ENCODE measurements at places on chromosomes 6 and 20. TPM values are rescaled to one million over a fixed set of nuclear protein-coding genes. Genes with fewer than 3 reads are reported as not detected.

The ECT2L gene
- total RNA-seq: 5.0 TPM

The RAD21L1 gene
- total RNA-seq: not detected

The C6orf52 gene
- 1.5 TPM for total RNA-seq

The SOX4 gene
- 5.1 TPM for total RNA-seq

The UNC5CL gene
- total RNA-seq: 0.50 TPM

The TGM2 gene
- 803 TPM for total RNA-seq

The TMEM170B gene
- total RNA-seq: 5.6 TPM

The DLK2 gene
- 4.1 TPM for total RNA-seq

The CDH22 gene
- total RNA-seq: 0.50 TPM

The MOXD1 gene
- total RNA-seq: 2.9 TPM

The IPCEF1 gene
- total RNA-seq: 4.1 TPM

The KLHDC3 gene
- total RNA-seq: 95.3 TPM

The ATP6V1G2 gene
- total RNA-seq: 2.0 TPM

The SLC17A3 gene
- not detected for total RNA-seq

The NT5E gene
- total RNA-seq: 4.8 TPM

The ADGB gene
- not detected for total RNA-seq

The C6orf15 gene
- not detected for total RNA-seq

The SLC32A1 gene
- not detected for total RNA-seq

The CNKSR3 gene
- total RNA-seq: 9.6 TPM

The MYLK4 gene
- total RNA-seq: 0.44 TPM

The C20orf144 gene
- total RNA-seq: not detected

The HLA-DMA gene
- total RNA-seq: 150 TPM

The HRH3 gene
- total RNA-seq: not detected

The GPLD1 gene
- total RNA-seq: 0.81 TPM

The TLDC2 gene
- total RNA-seq: not detected

The GRM4 gene
- total RNA-seq: not detected

The LKAAEAR1 gene
- not detected for total RNA-seq

The NMBR gene
- total RNA-seq: not detected

The CAPN11 gene
- 1.1 TPM for total RNA-seq

The PHF10 gene
- 61.1 TPM for total RNA-seq

The KIAA1586 gene
- total RNA-seq: 5.8 TPM

The CFAP206 gene
- 0.20 TPM for total RNA-seq

The GOPC gene
- 21.2 TPM for total RNA-seq

The SEMG1 gene
- total RNA-seq: not detected

The POM121L2 gene
- not detected for total RNA-seq

The PGBD1 gene
- total RNA-seq: 2.5 TPM

The TTK gene
- total RNA-seq: 0.12 TPM

The PCSK2 gene
- total RNA-seq: 2.0 TPM

The GATA5 gene
- total RNA-seq: 0.55 TPM

The SLC17A1 gene
- total RNA-seq: not detected

The TUBE1 gene
- total RNA-seq: 33.2 TPM

The GNRH2 gene
- total RNA-seq: not detected

The MROH8 gene
- total RNA-seq: 3.5 TPM

The C20orf202 gene
- 0.47 TPM for total RNA-seq

The MEP1A gene
- not detected for total RNA-seq

The ARHGAP40 gene
- total RNA-seq: not detected

The PLN gene
- total RNA-seq: 1,531 TPM

The PRPH2 gene
- 0.84 TPM for total RNA-seq

The PACSIN1 gene
- total RNA-seq: 4.9 TPM

The SSTR4 gene
- total RNA-seq: not detected

The RIPOR2 gene
- 2.7 TPM for total RNA-seq

The DEFB126 gene
- total RNA-seq: not detected

The FABP7 gene
- not detected for total RNA-seq

The THBD gene
- 17.7 TPM for total RNA-seq

The VIP gene
- total RNA-seq: 0.61 TPM

Data from heart left ventricle (tissue), 16 donors.